ENCODE measurements at places on chromosomes 11 and 22. TPM values are rescaled to one million over a fixed set of nuclear protein-coding genes. Genes with fewer than 3 reads are reported as not detected.

The AP2A2 gene
- 56.2 TPM for total RNA-seq

The NAALADL1 gene
- 71.2 TPM for total RNA-seq

The DHCR7 gene
- 180 TPM for total RNA-seq

The CRYAB gene
- total RNA-seq: 27.1 TPM

The OR4A16 gene
- not detected for total RNA-seq

The SCN4B gene
- total RNA-seq: not detected

The H19 gene
- 55.1 TPM for total RNA-seq

The TREH gene
- total RNA-seq: not detected

The AMPD3 gene
- 5.8 TPM for total RNA-seq

The PGA5 gene
- not detected for total RNA-seq

The OR56A1 gene
- not detected for total RNA-seq

The RFPL1 gene
- total RNA-seq: not detected

The OR51E2 gene
- total RNA-seq: not detected

The CHRDL2 gene
- not detected for total RNA-seq

The TSSK2 gene
- total RNA-seq: not detected

The LRRC74B gene
- total RNA-seq: not detected

The CELSR1 gene
- 0.29 TPM for total RNA-seq
